ENCODE measurements at places on chromosomes 16 and 17.

DNA sequence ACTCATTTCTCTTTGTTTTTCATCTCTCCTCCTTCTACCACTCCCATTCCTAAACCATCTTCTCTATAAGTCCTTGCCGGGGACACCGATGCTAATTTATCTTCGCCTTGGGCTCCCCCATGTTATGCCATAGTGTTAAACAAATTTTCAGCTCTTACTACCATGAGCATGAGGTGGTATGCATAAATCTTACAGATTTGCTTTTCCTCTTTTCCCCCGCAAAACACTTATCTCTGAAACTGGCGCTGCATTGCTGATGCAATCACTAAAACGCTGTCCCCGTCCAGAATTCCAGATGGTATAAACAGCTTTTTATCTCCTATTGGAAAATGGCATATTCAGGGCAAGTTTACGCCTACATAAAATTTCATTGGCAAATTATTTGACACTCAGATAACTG lies 673.6 kb upstream of the CDH8 start:
- no peak for DNase-seq

- no peak for DNase-seq
These were observed 11.7 kb downstream of the C17orf67 start for GRCh38 chr17:56821847-56822534.

DNA sequence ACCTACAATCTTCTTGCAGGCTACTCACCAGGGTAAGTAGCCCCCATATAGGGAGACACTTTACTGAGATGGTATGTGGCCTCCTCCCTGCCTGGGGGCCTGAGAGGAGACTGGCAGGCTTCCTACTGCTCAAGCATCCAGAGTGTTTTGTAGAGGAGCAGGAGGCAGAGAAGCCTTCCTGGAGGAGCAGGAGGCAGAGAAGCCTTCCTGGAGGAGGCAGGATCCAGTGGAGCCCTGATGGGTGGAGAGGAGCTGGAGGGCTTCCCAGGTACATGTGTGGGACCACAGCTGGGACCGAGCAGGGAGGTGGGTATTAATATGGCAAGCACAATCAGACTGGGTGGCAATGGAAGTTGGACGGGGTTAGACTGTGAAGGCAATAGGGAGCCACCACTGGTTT lies 2.1 kb upstream of the ADGRG5 start:
- no peak for DNase-seq

DNA sequence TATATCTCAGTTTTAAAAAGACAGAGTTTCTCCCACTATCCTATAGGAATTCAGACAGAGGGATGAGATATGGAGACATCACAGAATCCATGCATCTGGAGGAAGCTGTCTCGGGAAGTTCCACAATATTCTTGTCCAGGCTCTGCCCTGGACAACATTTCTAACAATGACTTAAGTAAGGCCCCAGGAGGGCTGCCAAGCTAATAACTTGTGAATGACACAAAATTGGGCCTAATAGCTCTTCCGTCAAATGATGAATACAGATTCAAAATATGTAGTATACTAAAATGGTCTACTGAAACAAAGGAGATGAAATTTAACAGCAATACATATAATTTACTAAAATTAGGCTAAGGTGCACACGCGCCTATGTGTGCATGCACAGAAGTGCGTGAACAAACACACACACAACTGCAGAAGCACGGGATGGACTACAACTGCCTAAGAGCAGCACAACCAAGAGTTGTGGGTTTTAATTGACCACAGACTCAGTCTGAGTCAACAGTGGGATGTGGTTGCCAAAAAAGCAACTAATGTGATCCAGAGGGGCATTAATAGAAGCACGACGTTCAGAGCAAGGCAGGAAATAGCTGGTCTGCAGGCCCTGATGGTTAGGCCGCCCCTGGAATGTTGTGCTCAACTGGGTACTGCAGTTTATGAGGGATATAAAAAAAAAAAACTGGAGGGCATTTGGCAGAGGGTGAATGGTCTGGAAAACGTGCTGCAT lies 26.3 kb upstream of the HS3ST2 start:
- DNase-seq = no peak

- no peak for DNase-seq
These were observed 488.9 kb downstream of the SHISA9 start for GRCh38 chr16:13390093-13390985.

- no peak for DNase-seq
These were observed 27.9 kb downstream of the IRX6 start for GRCh38 chr16:55351936-55352335.

GRCh38 chr17:66397486-66397885 lies 95.1 kb downstream of the PRKCA start:
- DNase-seq = no peak

GRCh38 chr16:3983081-3983520 lies 102.6 kb upstream of the CREBBP start:
- peak; percentile 92 for DNase-seq

DNA sequence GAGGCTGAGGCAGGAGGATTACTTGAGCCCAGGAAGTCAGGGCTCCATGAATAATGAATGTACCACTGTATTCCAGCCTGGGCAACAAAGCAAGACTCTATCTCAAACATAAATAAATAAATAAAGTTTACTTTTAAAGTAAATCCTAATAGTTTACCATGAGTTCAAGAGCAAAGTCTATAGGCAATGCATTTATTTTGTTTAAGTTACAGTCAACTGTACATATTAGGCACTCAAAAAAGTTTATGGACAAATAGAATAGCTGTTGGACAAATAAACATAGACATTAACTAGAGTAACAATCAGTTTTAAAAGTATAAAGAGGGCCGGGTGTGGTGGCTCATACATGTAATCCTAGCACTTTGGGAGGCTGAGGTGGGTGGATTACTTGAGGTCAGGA lies 3.7 kb upstream of the AARSD1 start:
- DNase-seq = no peak

Data from WERI-Rb-1 (cell line).